WTC11 (cell line): ENCODE measurements at places on chromosomes 3 and 15.
A peak's percentile ranks its signal among the peaks of the same experiment; 100 is the strongest.

GRCh38 chr15:66588537-66588936 lies 22.7 kb upstream of the LCTL start:
- DNase-seq: peak; percentile 80

DNA sequence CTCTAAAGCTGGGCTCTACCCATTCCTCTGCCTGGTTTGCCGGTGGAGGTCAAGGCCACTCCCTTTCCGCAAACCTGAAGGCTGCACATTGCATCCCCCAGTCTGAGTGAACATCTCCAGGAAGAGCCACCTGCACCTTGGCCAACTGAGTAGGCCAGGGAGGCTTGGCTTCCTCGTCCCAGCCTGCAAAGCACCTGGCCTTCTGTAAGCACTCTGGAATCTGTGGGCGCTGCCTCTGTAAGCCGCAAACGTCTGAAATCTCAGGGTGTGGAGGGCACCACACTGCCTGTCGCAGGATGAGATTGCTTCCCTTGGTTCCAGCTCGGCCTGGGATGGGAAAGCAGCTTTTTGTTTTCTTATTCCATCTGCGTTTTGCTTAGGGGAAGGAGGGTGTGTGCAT lies 81.3 kb downstream of the SEC22A start:
- DNase-seq: no peak

DNA sequence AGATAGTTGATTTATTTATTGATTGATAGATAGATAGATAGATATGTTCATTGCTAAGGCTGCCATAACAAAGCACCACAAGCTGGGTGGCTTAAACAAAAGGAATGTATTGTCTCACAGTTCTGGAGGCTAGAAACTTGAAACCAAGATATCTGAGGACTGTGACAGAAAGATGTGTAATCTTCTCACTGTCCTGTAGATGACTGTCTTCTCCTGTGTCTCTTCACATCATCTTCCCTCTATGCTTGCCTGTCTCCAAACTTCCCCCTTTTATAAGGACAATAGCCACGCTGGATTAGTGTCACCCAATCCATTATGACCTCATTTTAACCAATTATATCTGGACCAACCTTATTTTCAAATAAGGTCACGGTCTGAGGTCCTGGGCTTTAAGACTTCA lies 40.9 kb downstream of the GNB4 start:
- DNase-seq: no peak

- DNase-seq: no peak
These were observed 9.9 kb downstream of the CEP152 start for GRCh38 chr15:48800811-48801455.

DNA sequence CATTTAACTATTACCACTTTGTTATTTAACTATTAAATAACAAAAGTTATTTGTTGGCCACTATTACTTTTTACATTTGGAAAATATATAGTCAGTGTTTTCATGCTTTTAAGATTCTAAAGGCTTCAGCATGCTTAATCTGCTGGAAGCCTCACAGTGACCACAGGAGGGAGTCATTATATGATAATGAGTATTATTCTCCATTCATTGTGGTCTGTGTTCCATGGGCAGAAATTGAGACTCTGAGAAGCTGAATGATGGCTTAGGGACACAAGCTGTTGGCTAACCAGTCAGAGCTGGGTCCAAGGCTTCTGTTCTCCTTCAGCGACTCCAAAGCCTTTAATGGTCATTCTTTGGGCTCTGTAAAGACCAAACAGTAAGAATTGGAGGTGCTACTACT lies 64.7 kb downstream of the BFSP2 start:
- no peak for DNase-seq
